ENCODE measurements at places on chromosomes 16 and 17.

DNA sequence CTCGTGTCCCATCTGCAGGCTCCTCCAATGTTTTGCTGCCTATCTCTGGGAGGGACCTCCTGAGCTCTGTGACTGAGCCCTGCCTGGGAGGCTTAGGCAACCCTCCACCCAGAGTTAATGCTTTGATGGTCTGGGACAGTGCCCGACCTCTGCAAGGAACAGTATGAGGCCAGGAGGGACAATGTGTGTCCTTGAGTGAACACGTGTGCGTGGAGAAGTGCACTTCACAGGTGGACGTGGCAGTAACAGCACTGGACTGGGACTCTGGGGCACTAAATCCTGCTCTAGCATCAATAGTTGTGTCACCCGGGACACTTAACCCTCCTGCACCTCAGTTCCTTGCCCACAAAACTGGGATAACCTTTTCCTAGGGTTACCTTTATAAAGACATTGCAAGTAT lies 4.6 kb downstream of the UBTF start:
- no peak for DNase-seq

DNA sequence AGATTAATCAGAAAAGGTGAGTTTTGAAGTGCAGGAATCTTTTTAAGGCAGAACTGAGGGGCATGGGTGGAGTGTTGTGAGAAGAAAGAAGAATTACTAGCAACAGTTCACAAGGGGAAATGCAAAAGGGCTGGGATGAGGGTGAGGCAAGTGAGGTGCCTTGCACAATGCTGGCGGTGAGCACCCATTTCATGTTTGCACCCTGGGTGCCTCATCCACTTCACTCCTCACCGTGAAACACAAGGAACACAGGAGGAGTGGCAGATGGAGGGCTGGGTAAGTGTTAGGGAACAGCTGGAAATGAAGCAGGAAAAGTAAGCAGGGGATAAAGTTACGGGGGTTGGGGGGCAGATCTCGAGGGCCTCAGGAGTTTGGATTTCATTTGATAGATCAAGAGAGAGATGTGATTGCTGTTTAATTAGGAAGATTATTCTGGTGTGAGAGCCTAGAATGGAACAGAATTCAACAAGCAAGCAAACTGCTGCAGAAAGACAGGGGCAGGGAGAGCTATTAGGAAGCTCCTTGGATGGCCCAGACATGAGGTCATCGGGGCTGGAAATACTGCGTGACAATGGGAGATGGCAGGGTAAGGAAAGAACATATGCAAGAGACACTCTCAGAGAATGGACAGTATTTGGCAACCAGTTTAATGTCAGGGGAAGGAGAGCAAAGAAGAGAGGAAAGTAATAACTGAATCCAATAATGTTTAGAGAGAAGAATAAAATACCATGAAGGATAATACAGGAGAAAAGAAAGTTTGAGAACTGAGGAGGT lies 8.3 kb upstream of the HEATR6 start:
- DNase-seq = no peak

DNA sequence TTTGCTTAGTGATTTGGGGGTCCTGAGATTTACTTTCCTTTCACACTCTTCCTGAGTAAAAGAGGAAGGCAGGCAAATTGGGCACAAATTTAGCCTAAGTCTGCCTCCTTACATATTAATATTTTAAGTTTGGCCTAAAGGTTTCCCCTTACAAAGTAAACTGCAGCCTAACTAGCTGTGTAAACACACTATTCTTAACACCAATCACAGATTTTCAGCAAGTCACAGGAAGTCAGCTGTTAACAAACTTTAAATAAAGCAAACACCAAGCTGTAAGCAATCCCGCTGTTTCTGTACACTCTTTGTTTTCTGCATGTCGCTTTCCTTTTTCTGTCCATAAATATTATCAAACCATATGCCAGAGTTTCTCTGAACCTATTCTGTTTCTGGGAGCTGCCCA lies 45.1 kb upstream of the ABCC11 start:
- no peak for DNase-seq

- DNase-seq = no peak
These were observed 342.7 kb upstream of the TNRC6C start for GRCh38 chr17:77615703-77616253.

GRCh38 chr17:70059071-70059470 lies 16.0 kb upstream of the KCNJ16 start:
- no peak for DNase-seq

GRCh38 chr17:68600067-68600930 lies 868 bp downstream of the FAM20A start:
- DNase-seq = no peak

DNA sequence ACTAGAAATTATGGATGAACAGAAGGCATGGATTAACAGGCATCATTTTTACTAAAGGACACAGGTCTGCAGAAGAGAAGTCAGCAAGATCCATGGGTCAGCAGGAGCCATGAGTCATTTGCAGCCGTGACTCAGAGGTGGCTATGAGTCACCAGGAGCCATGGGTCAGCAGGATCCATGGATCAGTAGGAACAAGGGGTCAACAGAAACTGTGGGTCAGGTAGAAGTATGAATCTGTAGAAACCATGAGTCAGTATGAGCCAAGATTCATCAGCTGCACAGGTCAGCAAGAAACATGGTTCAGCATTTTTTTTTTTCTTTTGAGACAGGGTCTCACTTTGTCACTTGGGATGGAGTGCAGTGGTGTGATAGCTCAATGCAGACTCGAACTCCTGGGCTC lies 58.2 kb upstream of the HS3ST4 start:
- no peak for DNase-seq

- no peak for DNase-seq
These were observed 36.6 kb upstream of the TBX2 start for GRCh38 chr17:61362852-61363600.

DNA sequence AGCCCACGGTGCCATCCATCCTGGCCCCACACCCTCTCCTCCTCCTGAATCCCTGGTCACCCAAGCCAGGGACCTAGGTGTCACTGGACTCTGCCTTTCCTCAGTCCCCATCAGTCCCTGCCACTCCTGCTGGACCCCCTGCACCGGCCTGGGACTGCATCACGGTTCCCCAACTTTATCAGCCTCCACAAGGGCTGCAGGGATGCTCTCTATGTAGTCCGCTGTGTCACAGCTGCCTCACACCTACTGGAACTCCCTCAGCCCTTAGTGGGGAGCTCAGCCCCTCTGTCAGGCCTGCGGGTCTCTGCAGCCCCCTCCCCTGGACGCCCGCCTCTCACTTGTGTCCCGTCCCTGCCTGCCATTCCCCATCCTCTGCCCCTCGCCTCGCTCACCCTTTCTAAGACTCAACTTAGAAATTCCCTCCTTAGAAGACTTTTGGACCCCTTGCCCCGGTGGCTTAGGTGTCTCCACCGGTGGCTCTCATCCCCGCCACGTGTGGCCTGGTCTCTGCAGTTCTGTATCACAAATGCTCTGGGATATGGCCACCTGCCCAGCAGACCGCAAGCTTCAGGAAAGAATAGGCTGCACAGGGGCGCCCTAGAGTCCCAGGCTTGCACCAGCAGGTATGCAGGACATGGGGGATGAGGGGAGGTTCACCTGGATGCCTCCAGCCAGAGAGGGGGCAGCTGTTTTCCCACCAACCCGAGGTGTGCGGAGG lies 62.9 kb downstream of the PRMT7 start:
- no peak for DNase-seq

DNA sequence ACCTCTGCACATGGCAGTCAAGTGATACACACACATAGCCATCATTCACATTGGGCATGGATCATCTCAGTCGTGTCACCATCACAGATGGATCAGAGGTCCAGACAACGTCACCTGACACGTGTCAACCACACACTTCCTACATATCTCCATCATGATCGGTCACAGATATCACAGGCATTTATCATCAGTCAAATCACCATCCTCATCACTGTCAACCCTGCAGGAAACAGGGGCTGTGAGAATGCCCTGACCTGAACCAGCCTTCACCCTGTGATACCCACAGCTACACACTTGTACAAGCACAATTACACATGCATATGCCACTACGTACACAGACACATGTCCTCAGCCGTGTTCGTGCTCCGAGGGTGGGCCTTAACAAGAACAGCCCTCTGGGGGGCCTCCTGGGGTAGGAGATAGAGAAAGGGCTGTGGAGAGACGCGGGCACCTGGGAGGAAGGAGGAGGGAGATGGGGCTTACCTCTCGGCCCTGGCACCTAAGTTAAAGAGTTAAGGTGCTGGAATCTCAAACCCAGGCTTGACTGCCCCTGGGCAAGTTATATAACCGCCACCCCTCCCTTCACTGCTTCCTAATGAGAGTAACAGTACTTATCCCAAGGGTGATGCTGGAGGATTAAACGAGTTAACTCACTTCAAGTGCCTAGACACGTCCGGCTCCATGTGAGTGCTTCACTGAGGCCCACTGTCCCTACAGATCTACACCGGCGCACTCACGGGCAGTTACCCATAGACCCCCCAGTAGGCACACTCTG lies 1.1 kb downstream of the SLC12A4 start:
- no peak for DNase-seq

GRCh38 chr16:57577691-57578224 lies 35.3 kb downstream of the ADGRG5 start:
- no peak for DNase-seq

DNA sequence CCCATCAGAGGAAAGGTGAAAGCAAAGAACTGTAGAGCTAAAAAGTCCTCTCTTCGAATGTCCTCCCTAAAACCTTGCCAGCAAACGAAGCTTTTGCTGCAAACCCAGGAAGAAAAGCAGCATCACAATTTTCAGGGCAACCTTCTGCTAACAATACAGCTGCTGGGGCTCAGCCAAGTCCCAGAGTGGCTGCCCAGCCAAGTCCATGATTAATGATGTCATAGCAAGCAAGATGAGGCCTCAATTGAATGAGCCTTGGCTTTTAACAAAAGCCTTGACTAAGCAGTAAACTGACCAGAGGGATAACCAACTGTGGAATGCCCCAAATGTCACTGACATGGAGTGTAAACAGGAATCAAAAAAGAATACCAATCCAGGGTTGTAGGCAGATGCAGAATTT lies 342.7 kb downstream of the PMP22 start:
- no peak for DNase-seq

DNA sequence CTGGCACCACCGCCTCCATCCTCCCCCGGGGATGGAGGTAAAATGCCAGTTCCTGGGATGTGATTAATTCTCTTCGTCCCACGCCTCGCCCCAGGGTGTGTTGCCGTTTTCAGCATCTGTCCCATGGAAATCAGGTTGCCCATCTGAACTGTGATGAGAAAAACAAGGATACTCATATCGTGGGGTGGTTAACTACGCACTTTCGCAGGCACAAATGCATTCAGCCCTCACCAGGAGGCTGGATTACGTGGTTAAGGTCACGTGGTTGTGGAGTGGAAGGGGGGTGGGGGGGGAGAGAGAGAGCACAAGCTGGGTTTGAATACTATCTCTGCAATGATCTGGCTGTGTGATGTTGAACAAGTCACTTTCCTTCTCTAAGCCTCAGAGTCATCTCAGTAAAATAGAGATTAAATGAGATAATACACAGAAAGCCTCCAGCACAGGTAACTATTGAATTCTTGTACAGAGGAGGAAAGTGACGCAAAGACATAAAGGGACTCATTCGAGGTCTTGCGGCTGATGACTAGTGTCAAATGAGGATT lies 74.7 kb downstream of the BMERB1 start:
- DNase-seq = no peak

- DNase-seq = no peak
These were observed 3.8 kb downstream of the ADAMTS18 start for GRCh38 chr16:77430787-77431585.

- peak; percentile 69 for DNase-seq
These were observed 53.6 kb downstream of the CDH11 start for GRCh38 chr16:65068151-65068740.

DNA sequence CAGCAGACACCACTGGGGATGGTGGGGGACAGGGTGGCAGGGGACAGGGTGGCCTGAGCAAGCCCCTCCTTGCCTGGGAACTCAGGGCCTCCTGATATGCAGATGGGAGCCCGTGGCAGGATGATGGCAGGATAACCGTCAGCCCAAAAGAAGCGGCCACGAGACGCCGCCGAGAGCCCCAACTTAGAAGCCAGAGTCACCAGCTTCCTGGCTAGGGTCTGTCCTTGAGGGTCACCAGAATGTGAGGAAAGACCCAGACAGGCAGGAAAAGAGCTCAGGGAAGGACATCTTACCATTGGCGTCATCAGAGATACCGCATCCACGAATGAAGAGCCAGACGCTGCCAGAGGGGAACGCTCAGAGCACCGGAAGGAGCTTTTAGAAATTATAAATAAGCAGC lies 19.4 kb downstream of the RAB40C start:
- DNase-seq = no peak

All from AG09309 (cell line).